Fibroblast of skin of right biceps (primary cell): ENCODE measurements at places on chromosomes 6 and 20.

- DNase-seq = no peak
These were observed 16.4 kb upstream of the HELZ2 start for GRCh38 chr20:63590218-63591146.

- DNase-seq = no peak
These were observed 2.6 kb downstream of the CTSZ start for GRCh38 chr20:59004493-59004762.

- no peak for DNase-seq
These were observed 49.1 kb downstream of the DACT2 start for GRCh38 chr6:168270274-168271172.

- peak; percentile 92 for DNase-seq
These were observed 128.4 kb upstream of the SGK1 start for GRCh38 chr6:134446218-134446848.

- DNase-seq = peak; percentile 42
These were observed 188.2 kb upstream of the PREP start for GRCh38 chr6:105591053-105591452.

GRCh38 chr20:45765980-45766379, 25.7 kb downstream of the WFDC3 start:
- DNase-seq = no peak

- no peak for DNase-seq
These were observed 85.0 kb upstream of the IFNGR1 start for GRCh38 chr6:137304020-137304780.

DNA sequence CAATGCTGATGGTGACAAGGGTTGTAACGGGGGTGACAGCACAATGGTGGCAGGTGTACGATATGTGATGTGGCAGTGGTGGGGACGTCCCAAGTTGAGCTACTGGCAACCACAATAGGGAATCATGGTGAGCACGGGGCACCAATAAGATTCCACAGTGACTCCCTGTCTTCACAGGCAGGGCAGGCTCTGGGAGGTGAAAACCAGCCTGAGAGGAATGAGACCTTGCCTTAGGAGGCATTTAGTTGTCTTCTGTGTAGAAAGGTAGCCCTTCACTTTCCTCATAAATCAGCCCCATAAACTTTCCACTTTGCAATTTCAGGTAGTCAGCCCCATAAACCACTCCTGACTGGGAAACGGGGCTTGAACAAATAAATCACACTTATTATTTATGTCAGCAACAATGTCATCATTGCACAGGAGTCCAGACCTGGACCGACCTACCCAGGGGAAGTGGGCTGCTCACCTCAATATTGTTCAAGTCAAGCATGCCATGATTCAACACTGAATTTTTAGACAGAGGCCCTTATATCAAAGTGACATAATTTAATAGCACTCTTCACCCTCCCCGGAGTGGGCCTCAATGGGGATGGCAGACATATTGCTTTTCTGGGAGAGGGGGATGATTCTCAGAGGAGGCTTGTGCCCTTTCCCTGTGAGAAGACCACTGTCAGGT, 150.8 kb downstream of the CDC5L start:
- no peak for DNase-seq

DNA sequence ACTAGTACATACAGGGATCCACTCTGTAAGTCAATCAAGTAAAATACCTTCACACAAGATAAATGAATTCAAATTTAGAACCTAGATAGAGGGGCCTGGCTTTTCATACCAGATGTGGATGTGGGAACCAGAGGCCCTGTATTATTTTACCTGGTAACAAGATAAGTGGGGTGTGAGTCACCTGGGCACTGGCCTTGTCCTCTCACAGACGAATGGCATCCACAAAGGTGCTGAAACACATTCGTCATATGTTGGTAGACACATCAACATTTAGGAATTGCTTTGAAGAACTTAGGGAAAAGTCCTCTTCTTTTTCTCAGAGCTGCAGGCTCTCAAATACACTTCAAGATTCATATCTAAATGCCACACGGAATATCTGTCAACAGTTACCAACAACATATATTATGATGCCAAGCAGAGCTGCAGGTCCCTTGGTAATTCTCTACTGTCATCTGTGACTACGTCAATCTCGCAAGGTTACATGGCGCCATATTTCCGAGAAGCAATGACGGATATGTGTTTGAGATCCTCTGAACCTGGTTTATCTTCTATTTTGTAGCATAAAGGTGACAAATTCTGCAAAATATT, 618.6 kb downstream of the EPM2A start:
- no peak for DNase-seq

DNA sequence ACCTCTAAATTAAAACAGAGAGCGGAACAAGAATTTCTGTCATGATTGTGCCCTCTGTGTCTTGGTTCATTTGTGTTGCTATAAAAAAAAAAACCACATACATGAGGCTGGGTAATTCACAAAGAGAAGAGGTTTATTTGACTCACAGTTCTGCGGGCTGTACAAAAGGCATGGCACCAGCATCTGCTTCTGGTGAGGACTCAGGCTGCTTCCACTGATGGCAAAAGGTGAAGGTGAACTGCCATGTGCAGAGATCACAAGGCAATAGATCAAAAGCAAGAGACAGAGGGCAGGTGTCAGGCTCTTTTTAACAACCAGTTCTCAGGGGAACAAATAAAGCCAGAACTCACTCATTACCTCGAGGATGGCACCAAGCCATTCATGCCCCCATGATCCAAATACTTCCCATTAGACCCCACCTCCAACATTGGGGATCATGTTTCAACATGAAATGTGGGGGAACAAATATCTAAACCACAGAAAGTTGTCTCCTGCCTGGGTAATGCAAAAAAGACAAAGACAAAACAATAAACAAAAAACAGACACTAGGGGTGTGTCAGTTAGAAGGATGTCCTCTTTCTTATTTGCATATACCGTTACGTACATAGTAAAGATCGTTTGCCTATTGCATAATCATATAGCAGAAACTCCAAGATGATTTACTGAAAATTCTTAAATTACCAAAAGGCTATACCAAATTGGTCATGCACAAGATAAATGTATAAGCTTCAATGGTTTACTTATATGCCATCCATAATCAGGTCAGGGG, 17.0 kb downstream of the SERPINB9 start:
- DNase-seq = no peak

- no peak for DNase-seq
These were observed 190.3 kb downstream of the TAF4 start for GRCh38 chr20:61875221-61875885.

DNA sequence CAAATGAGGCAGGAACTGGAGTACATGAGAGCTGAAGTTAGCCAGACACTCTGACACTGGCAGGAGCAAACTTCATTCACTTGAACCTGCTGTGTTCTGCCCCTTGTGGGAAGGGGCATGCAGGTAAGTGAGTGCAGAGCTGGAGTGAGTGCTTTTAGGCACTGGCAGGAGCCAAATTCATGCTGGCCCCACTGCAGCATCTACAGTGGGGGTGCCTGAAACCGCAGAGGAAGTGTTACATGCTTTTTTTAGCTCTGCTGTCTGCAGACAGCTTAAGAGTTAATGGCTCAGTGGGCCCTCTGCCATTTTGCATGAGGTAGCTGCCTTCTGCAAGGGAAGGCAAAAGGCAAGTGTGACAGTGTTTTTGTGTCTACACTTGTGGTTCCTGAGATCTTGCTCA, 167.9 kb upstream of the SYNCRIP start:
- DNase-seq = no peak

DNA sequence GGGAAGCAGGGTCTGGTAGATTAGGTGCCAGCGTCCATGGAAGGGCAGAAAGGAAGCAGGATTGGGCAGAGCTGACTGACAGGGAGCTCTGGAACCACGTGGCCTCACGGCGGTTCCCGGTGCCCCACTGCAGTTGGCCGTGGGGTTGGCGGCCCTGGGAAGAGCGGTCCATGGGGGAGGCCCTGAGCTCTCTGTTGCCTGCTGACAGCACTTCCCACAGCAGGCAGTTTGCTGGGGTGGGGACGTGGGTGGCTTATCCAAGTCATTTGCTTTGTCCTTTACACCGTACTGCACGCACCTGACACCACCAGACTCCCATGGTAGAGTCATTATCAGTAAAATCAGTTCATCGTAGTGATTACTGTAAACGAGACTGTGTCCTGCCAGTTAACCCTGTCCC, 56.1 kb downstream of the RPP40 start:
- DNase-seq = no peak

DNA sequence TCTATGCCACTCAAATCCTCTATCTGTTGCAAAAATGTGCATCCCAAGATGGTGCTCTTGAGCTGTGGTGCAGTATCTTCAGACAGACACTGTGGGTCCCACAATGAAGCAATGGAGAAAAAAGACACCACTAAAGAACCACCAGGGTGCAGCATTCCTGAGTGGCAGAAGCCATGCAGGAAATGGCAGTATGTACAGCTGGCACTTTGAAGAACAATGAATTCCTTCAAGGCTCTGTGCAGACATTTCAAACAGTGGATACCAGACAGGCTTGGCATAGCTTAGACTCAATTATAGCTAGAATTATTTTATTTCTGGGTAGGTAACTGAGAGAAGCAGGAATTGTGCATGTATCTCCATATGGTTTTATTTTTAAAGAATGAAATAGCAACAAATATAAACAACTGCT, 24.0 kb upstream of the HDAC2 start:
- peak; percentile 90 for DNase-seq

DNA sequence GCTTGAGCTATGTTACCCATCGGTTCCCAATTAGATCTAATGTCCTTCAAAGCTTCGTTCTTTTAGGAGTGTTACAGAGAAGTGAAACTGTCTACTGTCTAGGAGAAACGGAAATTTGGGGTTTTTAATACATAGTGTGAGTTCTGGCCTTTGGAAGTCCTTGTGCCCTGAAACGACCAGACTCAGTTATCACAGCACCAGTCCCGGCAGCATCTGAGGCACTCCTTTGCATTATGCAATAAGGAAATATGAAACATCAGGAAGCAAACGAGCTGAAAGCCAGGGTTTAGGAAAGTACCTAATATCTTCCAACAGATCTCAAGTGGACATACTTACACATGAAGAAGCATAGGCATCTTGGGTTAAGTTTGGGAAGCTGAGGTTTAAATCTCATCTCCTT, 61.8 kb upstream of the ADGRF1 start:
- DNase-seq = no peak

- no peak for DNase-seq
These were observed 3.6 kb downstream of the SULF2 start for GRCh38 chr20:47781632-47782031.

GRCh38 chr20:63309261-63310071, 16.5 kb downstream of the COL20A1 start:
- no peak for DNase-seq

GRCh38 chr6:100479179-100480035, 14.7 kb upstream of the SIM1 start:
- DNase-seq = peak; percentile 46

DNA sequence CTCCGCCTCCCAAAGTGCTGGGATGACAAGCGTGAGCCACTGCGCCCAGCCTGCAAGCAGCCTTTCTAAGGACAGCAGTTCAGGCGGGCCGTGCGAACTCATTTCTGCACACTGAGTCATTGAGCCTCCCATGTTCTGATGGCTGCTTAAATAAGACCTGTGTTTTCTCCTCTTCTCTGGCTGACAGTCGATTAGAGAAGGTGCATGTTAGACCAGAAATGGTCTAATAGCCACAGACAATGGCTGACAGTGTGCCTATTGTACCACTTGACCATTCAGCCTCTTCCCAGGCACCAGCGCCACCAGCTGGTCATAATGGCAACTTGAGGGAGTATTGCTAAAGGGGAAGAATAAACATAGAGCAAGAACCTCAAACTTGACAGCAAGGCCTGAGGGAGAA, 6.2 kb downstream of the CST11 start:
- peak; percentile 29 for DNase-seq

GRCh38 chr6:34911822-34912221, 22.8 kb downstream of the ANKS1A start:
- no peak for DNase-seq

GRCh38 chr20:2357114-2357513, 23.6 kb upstream of the TGM6 start:
- no peak for DNase-seq

DNA sequence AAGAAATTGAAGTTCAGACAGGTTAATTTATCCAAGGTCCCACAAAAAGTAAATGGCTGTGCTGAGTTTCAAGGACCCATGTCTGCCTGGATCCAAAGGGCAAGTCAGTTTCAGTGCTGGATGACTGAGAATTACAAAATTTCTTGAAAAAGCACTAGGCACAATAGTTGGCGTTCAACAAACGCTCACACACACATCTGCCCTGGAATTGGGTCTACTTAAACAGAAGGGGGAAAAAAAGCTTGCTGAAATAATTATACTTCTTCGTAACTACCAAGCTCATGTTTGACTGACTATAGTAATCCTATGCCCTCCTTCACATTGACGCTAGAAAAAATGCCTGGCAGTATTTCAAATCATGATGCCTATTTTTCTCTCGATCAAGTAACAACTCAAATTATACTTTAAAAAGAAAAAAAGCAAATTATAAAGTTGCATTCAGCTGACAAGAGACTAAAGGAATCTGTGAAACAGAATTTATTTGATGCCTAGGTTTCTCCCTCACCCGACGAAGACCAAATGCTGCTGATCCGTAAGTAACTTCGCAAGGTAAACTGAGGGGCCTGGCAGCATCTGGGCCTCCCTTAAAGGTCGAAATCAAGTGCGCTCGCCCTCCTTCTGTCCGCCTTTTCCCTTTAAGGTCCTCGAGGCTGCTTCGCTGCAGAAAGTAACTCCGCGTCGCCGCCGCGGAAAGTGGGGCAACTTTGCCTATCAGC, 650 bp upstream of the CD2AP start:
- no peak for DNase-seq

DNA sequence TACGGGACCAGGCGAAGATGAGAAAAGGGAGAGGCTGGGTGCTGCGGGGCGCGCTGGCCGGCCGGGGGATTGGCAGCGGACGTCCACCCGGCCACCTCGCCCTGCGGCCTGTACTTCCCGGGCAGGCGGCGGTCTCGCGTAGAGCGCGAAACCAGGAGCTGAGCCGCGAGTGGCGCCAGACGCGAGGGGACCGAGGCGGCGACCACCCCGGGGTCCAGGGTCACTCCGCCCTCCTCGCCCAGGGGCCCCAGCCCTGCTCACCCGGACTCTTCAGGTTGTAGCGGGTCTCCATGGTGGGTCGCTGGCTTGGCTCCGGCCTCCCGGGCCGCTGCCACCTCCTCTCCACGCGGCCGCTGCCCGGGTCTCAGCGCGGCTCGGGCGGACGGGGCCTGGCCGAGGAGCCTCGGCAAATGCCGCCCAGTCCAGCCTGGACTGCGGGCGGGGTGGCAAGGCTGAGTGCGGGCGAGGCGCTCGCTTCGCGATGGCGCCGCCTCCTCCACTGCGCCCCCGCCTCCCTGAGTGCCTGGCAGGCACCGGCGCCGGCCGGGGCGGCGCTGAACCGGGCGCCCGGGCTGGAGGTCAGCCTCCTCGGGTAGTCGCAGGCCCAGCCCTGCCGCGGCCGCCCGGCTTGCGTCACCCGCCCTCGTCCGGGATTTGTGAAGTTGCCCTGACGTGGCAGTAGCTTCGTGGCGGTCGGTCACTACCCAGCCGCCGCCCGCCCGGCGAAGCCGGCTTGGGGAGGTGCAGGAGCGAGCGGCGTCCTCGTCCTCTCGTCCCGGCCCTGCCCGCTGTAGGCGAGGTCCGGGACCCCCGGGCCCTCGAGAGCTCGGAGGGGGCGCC, at the start of gene UBE2J1:
TSS of gene UBE2J1 (minus strand) at position 445 of the 840 bp plus-strand sequence. CDS start at position 292, 153 bp downstream.
- peak; percentile 94 for DNase-seq

DNA sequence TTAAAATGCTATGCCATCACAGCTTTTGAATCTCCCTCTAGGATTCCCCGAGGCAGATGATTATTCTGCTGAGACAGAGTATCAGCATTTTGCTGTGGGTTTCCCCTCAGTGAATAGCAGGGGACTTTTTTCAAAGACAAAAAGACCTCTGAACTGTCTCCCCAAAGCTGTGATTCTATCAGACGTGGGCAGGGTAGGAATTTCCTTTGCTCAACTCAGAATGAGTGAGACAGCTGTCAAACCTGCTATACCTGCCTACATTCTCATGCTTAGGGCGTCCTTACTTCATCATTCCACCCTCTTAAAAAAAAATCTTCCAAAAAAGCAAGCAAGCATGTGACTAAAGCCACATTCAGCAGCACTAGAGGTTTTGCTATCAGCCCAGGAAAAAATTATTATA, 147.6 kb upstream of the FAM83B start:
- no peak for DNase-seq
